Mucosa of gallbladder (tissue), 1 donor: ENCODE measurements at places on chromosomes 13 and 19.

GRCh38 chr19:35641515-35642151, at the start of gene ETV2:
TSS of gene ETV2 (plus strand) at chr19:35641745. CDS start at chr19:35642461, 716 bp downstream.
- DNase-seq = peak; percentile 18

DNA sequence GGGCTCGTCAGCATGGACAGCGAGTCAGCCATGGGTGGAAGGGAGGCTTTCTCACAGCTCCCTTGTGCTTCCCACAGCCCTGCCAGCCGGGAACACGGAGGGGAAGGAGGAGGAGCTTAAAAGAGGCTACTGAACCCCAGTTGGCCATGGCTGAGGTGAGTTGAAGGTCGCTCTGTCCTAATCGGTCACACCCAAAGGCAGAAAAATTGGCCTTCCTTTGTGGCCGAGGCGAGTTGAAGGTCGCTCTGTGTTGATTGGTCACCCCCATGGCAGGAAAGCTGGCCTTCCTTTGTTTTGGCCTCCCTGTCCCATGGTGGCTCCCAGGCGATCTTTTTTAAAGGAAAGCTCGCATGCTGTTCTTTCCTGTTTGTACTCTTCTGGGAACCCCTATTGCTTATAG, 5.1 kb downstream of the ZNF473 start:
- no peak for DNase-seq

GRCh38 chr13:30234619-30235162, 72.7 kb downstream of the KATNAL1 start:
- no peak for DNase-seq

GRCh38 chr19:14023404-14024235, 4.3 kb upstream of the RLN3 start:
- DNase-seq = peak; percentile 38
